ENCODE measurements at places on chromosomes 4 and X.

DNA sequence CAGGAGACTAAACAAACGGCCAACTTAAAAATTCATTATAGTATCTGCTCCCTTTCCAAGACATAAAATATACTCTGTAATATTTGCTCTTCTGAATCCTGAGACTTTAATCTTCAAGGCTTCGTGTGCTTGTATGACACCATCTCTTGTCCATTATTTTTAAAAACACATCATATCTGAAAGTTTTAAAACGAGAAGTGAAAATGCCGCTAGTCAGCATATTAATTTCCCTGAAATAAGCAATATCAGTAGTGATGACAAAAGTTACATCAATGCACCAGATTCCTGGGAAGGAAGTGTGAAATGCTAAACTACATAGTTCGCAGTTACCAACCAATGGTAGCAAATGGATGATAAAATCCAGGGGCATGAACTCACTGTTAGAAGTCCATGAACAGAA lies 66.8 kb upstream of the EXOC1L start:
- no peak for DNase-seq

GRCh38 chrX:6095469-6095868 lies 133.2 kb downstream of the NLGN4X start:
- DNase-seq, result no peak

- no peak for DNase-seq
These were observed 27.1 kb upstream of the HGFAC start for GRCh38 chr4:3414421-3415279.

DNA sequence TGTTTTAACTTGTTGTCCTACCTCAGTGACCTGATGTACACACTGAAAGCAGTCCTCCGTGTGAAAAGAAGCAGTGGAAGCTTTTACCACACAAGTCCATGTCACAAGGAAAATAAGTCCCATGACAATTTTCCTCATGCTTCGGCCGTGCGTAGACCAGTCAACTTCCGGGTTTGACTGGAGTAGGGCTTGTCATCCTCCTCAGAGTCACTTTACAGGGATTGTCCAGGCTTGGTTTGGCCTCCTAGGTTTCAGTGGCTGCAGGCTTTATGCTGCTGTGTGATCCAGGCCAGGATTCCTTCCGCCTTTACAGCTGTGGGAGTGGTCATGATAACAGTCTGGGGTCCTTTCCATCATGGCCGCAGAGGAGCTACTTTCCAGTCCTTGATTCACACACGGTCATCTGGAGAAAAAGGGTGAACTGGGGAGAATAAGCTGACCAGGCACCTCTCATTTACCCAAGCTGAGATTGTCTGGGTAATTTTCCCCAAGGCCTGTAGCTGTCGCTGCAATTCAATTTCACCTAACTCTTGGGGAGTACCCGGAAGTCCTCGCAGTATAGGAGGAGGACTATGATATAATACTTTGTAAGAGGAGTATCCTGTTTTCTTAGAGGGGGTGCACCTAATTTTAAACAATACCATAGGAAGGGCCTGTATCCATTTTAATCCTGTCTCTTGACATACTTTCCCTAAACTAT lies 206.1 kb upstream of the KLF8 start:
- no peak for DNase-seq

- no peak for DNase-seq
These were observed 92.1 kb downstream of the BMPR1B start for GRCh38 chr4:94849901-94850300.

- no peak for DNase-seq
These were observed 28.1 kb upstream of the SPON2 start for GRCh38 chr4:1200425-1201035.

DNA sequence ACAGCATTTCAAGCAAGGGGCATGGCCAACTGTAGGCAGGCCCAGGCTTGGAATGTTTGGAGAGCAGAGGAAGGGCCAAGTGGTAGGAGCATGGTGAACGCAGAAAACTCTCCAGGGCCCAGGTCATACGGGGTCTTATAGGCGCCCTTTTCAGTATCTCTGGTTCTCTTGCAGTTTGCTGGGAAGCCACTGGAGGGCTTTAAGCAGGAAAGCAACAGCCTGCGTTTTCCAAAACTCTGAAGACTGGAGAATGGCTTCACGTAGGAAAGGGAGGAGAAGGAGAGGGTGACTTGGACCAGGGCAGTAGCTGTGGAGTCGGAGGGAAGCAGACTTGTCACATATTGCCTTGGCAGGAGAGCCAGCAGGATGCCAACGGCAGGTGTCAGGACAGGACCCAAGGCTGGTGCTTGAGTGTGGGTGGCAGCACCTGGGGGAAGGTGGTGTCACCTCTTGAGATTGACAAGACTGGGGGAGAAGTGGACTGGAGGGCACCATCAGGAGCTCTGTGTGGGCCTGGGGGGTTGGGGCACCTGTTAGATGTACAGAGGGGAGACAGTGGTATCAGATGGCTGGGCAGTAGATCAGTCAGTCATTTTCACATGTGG lies 21.9 kb downstream of the TKTL1 start:
- DNase-seq, result no peak

DNA sequence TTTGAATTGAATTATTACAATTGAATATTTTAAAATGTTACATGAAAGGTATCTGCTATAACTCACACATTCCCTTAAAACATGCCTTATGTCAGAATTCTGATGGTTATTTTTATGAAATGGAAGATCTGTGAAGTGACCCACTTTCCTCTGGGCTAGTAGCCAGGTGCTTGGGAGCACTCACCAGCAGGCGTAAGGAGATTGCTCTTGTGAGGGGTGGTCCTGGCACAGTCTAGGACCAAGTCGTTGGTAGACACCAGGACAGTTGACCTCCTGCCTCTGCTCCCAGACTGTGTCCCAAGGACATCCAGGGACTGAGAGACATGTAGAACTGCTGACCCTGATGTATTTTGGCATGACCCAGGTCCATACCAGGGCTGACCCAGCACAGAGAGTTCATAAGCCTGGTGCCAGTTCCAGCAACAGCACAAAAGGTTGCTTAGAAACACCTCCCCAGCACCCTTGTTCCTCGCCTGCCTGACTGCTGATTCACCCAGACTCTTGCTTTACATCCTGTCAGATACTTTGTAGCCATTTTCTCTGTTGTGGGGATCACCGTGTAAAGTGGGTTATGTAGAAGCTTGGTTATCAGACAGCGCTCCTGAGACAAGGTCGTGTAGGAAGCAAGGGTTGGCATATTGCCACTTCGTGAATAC lies 48.5 kb downstream of the NELFA start:
- DNase-seq, result no peak

GRCh38 chrX:9905288-9905687 lies 61.9 kb upstream of the CLDN34 start:
- DNase-seq, result no peak

DNA sequence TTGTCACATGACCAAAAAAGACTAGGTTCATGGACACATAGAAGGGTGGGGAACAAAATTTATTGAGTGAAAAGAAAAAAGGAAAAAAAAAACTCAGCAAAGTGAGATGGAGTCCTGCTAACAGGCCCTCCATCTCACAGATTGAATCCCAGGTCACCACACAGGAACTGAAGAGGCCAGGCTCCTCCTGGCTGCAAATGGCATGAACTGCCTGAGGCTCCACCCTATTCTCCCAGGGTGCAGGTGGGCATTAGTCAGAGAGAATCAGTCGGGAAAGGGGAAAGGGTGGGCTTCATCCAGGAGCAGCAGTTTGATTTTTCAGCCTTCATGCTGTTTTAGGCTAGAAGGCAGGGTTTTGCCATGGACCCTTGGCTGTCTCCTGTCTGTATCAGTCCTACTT lies 128.5 kb upstream of the GRID2 start:
- DNase-seq, result no peak

Data from amygdala (tissue), 56 donors.